ENCODE measurements at places on chromosomes 4 and X.

DNA sequence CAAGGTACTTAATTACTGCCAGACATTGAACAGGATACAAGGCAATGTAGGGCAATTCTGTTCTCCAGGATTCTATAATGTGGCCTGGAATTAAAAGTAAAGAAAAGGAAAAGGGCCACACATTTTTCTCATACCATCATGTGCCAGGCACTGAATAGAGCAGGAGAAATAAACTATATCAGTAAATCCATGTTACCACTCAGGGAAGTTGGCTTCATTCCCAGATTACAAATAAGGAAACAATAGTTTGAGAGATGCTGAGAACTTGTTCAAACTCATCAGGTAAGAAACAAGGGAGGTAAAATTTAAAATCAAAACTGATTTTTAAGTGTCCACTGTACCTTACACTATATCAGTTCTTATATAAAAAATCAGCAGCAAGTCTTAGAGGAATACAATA is 645.0 kb upstream of the ATOH1 start:
- DNase-seq: no peak

DNA sequence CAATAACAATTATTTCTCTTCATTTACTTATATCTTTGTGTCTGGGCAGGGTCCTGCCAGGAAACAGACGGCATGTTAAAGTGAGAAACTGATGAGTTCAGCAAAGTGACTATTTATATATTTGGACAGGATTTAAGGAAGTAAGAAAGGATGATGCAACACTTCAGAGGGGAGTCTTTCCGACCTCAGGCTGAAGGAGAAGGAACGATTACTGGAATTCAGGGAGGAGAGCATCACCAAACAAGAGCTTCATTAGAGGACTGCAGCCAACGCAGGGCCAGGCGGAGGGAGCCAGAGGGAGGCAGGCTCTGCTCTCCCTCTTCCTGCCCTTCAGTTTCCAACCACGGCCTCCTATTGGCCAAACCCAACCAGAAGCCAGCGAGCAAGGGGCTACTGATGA is 1.5 kb upstream of the TLR7 start:
- DNase-seq: no peak

- DNase-seq: no peak
Measured at GRCh38 chr4:54712206-54712605, 54.4 kb downstream of the KIT start.

DNA sequence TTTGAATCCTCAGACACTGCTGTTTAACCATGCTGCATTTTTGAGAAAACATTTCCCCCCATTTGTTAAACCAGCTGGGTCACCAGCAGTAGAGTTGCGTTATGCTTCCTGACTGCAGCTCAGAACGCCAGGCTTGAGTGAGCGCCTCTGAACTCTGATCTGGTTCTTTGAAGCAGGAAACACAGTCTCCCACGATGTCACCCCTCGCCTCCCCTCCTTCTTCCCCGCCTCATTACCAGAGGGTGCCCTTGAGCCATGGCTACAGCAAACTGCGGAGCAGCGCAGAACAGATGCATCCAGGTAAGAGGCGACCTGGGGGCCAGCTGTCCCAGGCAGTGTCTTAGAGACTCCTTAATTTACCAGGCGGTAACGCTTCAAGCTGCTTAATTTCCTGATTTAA is 78.4 kb downstream of the REPS2 start:
- DNase-seq: no peak

DNA sequence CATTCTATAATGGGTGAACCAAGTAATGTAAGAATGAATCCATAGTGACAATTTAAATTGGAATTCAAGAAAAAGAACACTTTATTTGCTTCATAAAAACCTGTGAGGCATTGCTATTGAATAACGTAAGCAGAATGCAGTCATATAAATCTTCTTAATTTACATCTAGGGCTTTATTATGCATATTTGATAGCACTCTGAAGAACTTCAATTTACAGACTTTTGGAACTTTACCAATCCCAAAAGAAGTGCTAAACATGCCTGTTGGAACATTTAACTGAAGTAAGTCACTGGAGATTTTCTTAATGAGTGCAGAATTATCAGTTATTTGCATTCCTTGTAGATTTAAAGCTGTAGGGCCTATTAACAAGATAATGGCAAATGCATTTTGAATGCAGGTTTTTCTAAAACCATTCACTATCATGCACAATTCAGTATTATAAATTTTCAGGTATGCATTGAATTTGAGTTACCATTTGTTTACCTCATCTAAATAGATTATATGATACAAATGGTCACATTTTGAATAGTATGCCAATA is 1181.2 kb downstream of the ARAP2 start:
- no peak for DNase-seq

DNA sequence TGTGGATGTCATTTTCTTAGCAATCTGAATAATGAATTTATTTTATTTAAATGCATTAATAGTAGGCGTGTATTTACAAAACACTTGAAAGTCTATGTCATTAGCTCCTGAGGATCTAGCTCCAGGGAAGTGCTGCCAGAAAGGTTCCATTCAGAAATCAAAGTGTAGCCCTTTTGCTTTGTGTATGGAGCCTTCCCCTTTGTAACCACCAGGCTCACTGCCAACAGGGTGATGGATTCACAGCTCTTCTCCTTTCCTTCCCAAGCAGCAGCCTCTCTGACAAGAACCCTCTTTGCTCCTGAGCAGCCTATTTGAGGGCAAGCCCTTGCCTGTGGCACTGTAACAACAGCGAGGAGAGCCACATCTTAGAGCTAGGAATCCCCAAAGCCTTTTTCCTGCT is 286.0 kb upstream of the RASGEF1B start:
- no peak for DNase-seq

DNA sequence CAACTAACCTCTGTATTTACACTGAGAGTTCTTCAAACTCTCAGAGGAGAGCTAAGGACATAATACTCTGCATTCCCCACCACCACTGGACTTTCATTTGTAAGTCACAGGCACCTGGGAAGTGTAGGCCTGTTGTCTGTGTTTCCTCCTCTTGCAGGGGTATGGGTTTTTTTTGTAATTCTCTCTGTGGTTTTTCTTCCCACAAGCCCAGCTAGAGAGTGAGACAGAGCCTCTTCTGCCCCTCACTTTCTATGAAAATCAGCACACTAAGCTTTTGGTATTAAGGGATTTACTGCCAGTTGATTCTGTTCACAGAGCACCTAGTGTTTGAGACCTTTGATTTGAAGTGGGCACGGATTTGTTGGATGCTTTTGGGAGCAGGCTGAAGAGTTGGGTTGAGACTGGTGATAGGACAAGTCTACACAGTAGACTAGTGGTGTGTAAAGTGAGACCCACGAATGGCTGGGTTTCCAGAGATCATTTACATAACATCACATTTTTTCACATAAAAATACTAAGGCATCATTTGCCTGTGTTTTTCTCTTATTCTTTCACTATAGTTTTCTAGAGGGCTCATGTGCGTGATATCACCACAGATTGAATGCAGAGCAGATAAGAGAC is 28.9 kb upstream of the WDR17 start:
- DNase-seq: no peak

GRCh38 chrX:109818976-109819375 is 85.9 kb upstream of the ACSL4 start:
- DNase-seq: no peak

DNA sequence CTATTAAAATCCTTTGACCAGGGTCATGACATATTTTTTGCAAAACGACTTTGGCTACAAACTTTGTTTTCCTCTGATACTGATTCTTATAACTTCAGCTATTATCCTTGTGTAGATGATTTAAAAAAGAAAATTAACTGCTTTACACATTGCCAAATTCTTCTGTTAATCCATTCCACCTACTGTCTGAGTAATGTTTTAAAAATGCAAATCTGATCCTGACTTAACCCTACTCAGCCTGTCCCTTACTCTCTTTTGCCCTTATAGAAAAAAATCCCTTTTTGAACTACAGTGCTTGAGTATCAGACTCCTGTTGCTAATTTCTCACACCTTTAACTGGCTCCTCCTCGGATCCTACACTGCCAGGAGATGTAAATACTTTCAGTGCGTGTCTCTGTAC is 723.1 kb downstream of the ADGRL3 start:
- no peak for DNase-seq

DNA sequence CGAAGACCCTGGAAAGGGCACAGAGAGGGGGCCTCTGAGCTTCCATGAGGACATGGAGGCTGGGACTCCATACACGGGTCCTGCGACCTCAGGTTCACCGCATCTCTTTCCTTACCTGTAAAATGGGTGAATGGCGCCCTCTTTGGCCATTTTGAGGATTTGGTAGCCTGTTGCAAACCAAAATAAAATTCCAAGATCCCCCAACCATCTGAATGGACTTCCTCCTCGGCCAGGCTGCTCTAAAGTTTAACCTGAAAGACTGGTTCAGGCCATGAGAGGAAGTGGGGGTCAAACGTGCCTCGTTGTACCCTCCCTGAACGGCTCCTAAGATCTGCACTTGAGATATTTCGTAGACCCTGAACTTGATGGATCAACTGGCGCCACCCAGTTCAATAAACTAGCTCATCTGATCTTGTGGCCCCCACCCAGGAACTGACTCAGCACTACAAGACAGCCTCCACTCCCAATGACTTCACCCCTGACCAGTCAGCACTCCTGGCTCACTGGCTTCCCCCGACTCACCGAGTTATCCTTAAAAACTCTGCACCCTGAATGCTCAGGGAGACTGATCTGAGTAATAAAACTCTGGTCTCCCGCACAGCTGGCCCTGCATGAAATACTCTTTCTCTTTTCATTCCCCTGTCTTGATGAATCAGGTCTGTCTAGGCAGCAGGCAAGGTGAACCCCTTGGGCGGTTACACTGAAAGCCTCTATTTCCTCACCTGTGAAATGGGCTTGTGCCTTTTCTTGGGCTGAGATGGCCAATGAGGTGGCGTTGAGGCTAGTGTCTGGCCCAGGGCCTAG is 32.9 kb upstream of the GPR78 start:
- DNase-seq: no peak

DNA sequence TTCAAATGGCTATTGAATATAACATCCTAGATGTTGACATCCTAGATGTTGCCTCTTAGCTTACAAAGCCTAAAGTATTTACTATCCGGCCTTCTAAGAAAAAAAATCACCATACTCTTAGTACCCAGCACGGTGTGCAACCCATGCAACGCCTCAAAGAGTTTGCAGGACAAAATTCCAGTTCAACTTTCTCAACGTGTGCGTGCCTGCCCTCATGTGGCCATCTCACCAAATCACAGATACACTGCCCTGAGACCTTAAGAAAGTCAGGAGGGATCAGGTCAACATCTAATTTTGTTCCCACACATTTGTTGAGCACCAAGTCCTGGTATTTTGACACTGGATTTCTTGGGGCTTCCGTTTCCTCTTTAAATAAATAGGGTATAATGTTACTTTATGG is 68.3 kb downstream of the CRMP1 start:
- DNase-seq: no peak

DNA sequence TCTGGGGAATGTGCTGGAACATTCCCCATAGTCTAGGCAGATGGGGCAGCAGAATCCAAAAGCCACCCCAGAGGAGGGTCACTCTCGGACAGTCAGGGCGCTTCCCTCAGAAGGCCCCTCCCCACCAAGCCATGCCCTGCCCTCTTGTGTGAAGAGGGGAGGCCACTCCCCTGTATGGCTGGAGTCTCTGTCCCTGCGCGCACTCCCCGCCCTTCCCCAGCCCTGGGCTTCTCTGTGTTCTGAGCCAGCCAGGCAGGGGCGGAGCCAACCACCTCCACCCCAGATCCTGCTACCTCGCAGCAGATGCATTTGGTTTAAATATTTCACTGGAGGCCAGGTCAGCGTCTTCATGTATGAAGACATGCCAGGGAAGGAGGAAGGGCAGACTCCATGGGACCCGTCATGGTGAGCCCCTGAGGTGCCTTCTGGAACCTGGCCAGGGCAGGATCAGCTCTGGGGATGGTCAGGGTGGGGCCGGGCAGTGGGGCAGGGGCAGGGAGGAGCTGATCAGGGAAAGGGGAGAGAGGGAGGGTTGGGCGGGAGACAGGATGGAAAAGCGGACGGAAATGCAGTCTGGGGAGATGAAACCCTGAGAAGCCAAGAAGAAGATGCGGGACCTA is 107.3 kb downstream of the ADRA2C start:
- DNase-seq: no peak

GRCh38 chr4:64799751-64800150 is 390.5 kb upstream of the TECRL start:
- DNase-seq: no peak

DNA sequence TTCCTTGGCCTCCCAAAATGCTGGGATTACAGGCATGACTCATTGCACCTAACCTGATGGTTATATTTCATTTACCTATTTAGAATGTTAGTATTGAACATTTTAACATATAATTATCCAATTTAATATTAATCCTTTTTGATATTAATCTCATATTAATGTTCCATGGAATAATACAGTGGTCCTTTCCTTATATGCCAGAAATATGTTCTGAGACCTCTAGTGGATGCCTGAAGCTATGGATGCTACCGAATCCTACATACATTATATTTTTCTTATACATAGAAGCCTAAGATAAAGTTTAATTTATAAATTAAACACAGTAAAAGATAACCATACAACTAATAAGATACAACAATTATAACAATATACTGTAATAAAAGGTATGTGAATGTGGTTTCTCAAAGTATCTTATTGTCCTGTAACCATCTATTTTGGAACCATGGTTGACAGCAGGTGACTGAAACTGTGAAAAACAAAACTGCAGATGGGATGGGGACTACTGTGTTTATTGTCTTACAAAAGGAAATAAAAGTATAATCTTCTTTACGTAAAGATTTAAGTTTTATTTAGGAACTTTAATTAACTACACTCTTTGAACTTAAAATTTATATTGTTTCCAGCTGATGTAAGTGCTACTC is 431.4 kb downstream of the GRID2 start:
- DNase-seq: no peak

Measured in activated CD8-positive, alpha-beta memory T cell treated with anti-CD3 and anti-CD28 coated beads for 1 hour (primary cell).